Activated CD8-positive, alpha-beta memory T cell treated with anti-CD3 and anti-CD28 coated beads for 1 hour (primary cell): ENCODE measurements at places on chromosomes 11 and 22.

GRCh38 chr11:11463405-11463804 is 110.4 kb upstream of the CSNK2A3 start:
- no peak for DNase-seq

GRCh38 chr22:35587447-35587870 is 29.7 kb downstream of the MB start:
- DNase-seq: no peak

- DNase-seq: no peak
Measured at GRCh38 chr22:32887324-32887980, 85.9 kb downstream of the TIMP3 start.

- no peak for DNase-seq
Measured at GRCh38 chr22:25518000-25518663, 46.3 kb upstream of the GRK3 start.

DNA sequence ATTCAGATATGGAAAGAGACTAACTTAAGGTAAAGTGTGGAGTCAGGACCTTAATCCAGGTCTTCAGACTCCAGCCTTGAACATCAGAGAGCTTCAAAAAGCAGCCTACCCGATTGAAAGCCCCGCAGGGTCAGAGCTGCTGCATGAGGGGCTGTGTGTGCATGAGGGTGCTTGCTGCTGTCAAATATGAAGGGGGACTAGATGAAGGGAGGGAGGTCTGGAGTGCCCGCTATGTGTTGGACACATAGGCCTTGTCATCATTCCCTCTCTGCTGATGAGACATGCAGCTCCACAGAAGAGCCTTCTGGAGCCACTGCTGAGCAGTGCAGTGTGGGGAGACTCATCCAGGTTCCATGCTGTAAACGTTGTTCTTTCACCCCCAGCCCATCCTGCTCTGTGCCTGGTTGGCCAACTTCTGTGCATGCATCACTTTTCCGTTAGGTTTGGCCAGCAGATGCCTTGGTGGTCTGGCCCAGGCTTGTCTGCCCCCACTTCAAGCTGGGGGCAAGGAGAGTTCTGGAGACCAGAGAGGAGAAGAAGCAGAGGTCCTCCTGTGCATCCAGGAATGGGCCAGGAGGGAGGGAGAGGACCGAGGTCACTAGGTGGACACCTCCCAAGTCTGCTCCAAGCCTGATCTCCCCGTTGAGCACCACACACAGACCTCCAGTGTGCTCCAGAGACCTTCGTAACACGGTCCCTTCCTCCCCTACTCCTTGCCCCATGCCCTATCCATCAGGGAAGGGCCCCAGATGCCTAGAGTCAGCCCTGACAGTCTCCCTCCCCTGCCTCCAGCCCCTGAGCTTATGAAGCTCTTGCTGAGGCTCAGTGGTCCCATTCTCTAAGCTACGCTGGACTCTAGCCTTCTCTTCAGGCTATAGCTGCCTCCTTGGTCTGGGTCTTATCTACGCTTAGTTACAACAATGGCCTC is 32.0 kb downstream of the LRRC32 start:
- DNase-seq: no peak
